ENCODE measurements at places on chromosomes 16 and 17.

GRCh38 chr16:67608364-67608763 is 36.6 kb upstream of the CARMIL2 start:
- DNase-seq: no peak

- no peak for DNase-seq
These were observed 17.8 kb downstream of the TTLL6 start for GRCh38 chr17:48799069-48799723.

DNA sequence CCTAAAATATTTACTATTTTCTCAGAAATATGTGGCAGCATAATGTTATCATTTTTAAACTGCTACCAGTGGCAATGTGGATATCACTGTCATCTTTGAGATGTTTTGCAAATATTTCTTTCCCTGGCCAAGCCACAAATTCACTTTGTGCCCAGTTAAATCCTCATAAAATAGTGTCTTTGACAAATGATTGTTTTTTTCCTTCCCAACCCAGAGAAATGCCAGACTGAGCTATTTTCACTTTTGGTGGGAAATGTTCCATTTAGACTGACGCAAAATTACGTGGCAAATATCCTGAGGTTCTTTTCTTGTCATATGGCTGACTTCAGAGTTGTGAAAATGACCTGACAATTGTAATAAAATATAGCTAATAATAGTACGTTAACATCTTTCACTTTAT is 807.0 kb upstream of the SOX9 start:
- DNase-seq: no peak

DNA sequence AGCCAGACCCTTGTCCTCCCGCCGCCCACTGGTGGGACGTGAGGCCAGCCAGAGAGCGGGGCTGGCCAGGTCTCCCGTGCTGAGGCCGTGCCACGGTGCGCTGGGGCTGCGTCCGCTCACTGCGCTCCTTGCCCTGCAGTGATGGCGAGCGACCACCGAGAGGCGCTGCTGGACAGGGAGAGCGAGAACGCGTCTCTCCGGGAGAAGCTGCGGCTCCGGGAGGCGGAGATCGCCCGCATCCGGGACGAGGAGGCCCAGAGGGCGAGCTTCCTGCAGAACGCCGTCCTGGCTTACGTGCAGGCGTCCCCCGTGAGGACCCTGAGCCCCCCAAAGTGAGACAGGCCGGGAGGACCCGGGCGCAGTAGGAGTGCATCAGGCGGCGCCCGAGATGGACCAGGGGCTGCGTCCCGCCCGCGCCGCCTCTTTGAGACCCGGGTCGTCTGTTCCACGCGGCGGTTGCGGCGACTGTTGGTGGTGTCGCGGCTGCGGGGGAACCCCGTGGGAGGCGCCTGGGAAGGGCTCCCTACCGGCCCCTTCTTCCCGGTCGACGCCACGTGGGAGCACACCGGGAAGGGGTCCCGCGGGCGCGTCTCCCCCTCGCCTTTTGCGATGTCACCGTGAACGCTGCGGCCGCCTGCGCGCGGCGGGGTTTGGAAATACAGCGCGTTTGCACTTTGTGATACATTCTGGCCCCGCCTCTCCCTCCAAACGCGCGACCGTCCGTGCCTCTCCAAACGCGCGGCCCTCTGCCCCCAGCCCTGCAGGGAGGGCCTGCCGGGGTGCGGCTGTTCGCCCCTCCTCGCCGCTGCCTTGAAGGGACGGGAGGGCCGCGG is 792 bp upstream of the RAC3 start:
- DNase-seq: peak; percentile 75

DNA sequence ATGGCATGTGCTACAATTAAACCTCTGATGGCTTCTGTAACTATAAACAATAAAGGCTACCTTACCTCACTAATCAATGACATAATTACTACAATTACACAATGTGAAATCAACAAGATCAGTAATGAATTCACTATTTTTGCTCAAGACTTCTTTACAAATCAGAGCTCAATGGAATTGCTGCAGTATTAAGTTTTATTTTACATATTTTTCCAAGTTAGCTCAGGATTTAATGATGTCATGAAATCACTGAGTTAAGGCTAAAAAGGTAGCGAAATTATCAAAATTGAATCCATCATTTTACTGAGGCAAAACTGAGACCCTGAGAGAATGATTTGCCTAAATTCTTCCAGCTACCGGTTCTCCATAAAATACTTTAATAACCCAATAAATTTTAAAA is 21.8 kb downstream of the ABCA5 start:
- no peak for DNase-seq

DNA sequence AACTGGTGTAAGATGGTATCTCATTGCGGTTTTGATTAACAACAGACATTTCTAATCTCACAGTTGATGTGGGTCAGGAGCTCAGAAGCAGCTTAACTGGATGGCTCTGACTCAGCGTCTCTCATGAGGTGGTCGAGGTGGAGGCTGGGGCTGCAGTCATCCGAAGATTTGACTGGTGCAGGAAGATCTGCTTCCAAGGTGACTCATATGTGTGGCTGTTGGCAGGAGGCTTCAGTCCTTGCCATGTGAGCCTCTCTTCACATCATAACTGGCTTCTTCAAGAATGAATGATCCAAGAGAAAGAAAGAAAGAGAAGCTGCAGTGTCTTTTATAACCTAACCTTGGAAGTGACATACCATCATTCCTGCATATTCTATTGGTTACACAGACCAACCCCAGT is 376.1 kb downstream of the SEC14L1 start:
- DNase-seq: no peak

DNA sequence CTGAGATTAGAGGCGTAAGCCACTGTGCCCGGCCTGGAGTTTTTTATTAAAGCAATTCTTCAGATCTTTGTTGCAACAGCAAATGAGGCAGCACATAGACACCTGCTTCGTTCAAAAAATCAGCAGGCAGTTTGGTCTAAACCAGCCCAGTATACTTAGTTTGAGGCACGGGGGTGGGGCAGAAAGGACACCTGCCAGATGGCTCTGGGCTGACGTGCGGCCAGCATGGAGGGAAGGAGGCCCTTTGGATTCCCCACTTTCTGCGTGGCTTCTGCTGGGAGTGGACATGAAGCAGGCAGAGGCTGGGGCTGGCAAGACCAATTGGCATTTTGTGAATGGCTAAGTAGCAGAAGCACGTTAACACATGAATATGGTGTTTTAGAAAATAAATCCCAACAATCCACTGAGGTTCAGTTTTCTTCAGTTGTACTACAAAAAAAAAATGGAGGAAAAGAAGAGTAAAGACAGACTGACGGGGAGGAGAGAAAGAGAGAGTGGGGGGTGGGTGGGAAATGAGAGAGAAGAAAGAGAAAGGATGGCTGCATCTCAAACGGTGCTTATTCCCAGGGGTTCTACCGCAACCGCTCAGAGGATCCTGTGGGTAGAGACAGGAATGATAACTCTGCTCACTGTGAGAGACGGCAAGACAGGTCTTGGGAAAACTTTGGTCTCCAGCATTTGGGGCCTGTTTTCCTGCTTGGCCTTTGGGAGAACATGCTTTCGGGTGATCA is 16.3 kb downstream of the C16orf46 start:
- no peak for DNase-seq

DNA sequence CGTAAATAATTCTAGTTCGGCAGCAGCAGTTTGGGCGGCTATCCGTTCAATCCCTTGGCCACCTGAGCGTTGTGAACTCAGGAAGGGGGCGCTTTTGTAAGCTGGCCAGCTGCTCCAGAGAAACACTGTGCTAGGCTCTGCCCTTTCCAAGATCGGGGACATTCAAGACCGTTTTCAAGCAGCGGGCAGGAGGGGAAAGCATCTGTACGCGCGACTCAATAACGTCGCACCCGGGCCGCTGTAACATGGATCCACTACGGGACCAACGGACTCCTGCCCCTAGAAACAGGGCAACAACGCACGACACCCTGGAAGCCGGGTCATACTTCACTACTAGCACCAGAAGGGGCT is 463 bp downstream of the TOP2A start:
- no peak for DNase-seq

DNA sequence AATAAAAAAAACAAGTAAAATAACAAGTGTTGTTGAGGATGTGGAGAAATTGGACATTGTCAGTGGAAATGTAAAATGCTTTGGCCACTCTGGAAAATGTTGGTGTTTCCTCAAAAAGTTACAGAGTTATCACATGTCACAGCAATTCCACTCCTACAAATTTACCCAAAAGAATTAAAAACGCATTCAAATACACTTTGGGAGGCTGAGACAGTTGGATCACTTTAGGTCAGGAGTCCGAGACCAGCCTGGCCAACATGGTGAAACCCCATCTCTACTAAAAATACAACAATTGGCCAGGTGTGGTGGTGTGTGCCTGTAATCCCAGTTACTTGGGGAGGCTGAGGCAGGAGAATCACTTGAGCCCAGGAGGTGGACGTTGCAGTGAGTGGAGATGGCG is 5.6 kb downstream of the TOP3A start:
- DNase-seq: no peak

- no peak for DNase-seq
These were observed 166.2 kb downstream of the SEC14L1 start for GRCh38 chr17:77306790-77307478.

GRCh38 chr16:15701975-15702970 is 52.2 kb downstream of the NDE1 start:
- no peak for DNase-seq

- DNase-seq: no peak
These were observed 203.0 kb downstream of the CPPED1 start for GRCh38 chr16:12600536-12601256.

GRCh38 chr16:71846431-71846830 is 655 bp downstream of the ATXN1L start:
- DNase-seq: no peak

DNA sequence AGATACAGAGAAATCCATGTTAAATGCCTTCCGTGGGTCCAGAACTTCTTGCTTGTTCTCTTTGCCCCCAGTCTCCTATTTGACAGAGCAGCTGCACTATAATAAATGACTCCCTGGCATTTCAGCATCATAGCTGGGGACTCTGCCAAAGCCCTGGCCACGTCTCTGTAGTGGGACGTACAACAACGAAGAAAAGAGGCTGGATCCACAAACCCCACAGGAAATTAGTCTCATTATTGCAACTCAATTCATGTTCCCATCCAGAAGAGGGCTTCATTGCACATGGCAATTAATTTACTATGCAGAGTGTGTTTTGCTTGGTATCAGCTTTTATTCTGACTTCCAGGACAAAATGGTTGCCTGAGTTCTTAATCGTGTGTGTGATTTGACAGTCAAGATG is 121.3 kb downstream of the CDH13 start:
- DNase-seq: no peak

- DNase-seq: peak; percentile 55
These were observed 3.9 kb upstream of the SETD1A start for GRCh38 chr16:30953511-30954124.

GRCh38 chr17:83085103-83085502 is 5.7 kb downstream of the METRNL start:
- no peak for DNase-seq

DNA sequence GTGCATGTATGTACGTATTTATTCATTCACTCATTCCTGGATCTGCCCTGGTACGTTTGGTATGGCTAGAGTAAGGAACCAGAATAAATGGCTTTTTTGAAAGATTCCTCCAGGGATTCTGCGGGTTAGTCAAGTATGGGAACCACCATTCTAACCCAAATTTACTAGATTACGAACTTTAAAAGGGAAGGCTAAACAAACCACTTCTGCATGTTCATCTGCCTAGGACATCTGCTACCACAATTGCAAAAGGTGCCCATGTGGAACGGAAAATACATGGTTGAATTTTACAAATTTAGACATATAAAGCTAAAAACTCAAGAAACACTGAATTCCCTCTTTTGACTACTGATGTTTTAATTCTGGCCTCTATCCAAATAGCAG is 22.1 kb downstream of the CYTH1 start:
- no peak for DNase-seq

All from stimulated activated CD8-positive, alpha-beta memory T cell treated with anti-CD3 and anti-CD28 coated beads, Interleukin-2, amount 100 ng/mL, for 48 hours (primary cell).